Dorsolateral prefrontal cortex (tissue), 122 donors: ENCODE measurements at places on chromosomes 4 and X. TPM values are rescaled to one million over a fixed set of nuclear protein-coding genes. Genes with fewer than 3 reads are reported as not detected.

- no peak for DNase-seq
Observed at GRCh38 chr4:9781343-9782135, at the start of gene DRD5. Gene DRD5 (plus strand): TSS chr4:9781634. CDS start chr4:9782030, 396 bp downstream.

DNA sequence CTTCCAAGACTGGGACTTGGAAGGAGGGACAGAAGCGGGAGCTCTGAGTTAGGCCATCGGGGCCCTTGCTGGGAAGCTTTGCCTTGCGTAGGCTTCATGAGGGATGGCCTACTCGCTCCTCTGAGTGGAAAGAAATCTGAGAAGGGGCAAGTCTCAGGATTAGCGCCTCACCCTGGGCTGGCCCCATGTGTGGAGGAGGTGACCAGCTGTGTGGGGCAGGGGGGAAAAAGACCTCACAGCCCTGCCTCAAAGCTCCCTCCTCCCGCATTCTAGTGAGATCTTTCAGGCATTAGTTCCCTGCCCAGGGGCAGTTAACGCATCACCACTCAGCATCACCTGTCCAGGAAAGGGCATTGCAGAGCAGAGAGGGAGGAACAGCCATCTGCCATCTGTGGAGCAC lies 156.1 kb downstream of the ENPP6 start:
- no peak for DNase-seq

GRCh38 chr4:124459941-124460310 lies 252.6 kb downstream of the ANKRD50 start:
- DNase-seq = no peak

DNA sequence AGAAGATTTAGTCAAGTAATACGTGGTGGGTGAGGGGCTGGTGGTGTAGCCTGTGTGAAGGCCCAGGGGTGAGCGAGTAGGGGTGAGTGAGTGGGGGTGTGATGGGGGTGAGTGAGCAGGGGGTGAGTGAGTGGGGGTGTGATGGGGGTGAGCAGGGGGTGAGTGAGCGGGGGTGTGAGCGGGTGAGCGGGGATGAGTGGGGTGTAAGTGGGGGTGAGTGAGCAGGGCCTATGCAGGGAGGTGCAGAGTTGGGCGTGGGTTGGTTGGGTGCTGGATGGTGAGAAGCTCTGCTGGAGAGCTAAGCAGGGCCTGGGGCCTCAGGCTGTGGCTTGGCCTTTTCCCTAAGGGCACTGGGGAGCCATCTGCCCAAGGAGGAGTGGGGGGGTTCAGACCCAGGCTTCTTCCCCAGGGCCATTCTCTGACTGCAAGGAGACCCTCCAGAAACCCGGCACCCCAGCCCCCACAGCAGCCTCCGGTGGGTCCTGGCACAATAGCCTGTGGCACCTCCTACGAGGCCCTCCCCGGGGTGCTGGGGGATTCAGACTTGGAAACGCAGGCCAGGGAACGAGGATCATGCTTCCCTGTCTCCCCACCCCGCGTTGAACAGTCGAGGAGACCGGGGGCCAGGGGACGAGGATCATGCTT lies 30.4 kb downstream of the SH3TC1 start:
- no peak for DNase-seq

DNA sequence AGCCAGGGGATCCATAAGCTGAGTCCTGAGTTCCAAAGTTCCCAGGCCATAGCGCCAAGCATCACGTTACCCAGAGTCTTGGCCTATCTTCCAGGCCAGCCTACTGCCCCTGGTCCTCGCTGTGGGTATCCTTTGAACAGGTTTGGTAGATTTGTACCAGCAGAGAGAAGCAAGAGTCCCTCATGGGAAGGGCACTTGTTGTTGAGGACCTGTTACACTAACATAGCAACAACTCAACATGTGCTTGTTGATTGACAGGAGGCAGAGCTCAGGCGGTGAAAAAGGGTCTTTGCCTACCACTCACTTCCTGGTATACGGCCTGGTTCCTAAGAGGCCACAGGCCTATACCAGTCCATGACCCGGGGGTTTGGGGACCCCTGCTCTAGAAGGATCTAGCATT lies 138.4 kb downstream of the RASL11B start:
- DNase-seq = no peak

DNA sequence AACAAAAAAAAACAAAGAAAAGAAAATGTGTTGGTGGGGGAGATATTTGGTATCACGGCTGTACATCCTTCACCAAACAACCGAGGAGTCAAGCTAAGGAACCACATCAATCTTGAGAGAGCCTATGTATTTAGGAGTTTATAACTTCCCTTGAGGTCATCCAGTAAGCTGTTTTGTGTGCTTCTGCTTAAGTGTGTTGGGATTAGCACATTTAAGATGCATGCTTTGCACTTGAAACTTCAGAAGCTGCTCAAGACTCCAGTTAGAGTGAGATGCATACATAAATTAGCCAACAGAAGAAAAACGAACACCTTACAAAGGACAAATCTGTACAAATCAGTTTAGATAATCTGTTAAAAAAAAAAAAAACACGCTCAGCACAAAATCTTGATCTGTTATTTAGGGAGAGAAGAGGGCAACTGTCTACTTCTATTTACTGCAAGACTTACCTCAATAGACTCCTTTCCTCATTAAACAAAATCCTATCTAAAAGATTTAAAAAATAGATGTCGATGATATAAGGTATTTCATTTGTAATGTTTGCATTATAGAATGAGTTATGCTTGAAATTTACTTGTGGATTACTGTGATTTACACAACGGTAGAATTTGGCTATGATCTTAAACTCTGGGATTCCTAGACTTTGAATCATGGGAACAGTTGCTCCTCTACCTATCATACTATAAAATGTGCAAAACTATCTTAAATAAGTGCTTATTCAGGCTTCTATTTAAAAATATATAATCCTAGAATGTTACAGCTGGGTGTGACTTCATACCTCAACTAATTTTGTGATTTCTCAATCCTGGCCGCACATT lies 53.8 kb upstream of the NAP1L5 start:
- no peak for DNase-seq

GRCh38 chrX:17081968-17082367 lies 135.5 kb downstream of the REPS2 start:
- DNase-seq = no peak

GRCh38 chrX:40243755-40244515 lies 146.2 kb upstream of the BCOR start:
- no peak for DNase-seq

DNA sequence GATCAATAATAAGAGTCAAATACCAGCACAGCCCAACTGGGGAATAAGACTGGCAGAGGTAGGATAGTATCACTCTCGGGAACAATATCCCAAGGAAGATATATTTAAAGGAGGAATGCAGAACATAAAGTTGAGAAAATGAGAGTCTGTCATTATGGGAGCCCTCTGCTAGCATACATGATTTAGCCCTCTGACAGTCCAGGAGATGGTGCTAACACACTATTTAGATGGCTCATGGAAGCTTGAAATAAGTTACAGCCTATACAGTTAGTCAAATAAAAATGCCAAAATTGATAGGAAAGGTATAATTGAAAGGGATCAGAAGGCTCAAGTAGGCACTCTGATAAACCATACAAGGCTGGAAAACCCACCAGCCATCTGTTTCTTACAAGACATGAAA lies 201.0 kb upstream of the NEIL3 start:
- no peak for DNase-seq

DNA sequence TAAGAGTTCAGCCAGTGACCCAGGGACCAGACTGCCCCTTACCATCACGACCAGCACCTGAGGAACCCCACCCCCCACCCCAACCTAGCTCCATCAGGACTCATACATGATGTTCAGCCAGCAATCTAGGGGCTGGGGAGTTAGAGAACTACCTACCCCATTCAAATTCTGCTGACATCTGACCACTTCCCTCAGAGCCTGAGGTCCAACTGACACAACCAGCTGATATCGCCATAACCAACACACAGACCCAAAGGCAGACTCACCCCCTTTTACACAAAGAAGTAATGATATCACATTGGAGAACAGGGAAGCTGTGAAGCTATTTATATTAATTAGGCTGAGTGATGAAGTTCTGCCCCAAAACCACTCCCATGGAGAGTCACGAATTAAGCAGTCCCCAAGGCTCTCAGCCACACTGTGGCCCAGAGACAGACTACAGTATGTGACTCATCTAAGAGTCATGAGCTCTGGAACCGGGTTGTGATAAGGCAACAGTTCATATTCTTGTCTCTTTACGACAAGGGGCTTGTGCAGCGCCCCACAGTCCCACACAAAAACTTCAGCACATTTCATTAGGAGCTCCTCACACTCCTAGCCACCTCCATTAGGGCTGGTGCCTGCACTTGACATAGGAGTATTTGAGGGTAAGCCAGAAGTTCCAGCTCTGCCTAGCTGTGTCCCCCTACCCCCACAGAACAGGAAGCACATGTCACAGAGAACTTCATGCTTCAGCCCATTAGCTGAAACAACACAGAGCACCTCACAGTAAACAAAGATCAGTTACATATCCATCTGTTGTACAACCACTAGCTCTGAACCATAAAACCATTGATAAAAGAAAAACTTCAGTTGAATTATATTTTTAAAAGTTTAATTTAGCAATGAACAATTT lies 184.7 kb upstream of the ZCCHC13 start:
- no peak for DNase-seq

- no peak for DNase-seq
Observed at GRCh38 chr4:7524843-7525242, 90.1 kb upstream of the PSAPL1 start.

Gene SPRY1
- total RNA-seq = 9.8 TPM

Gene ATP1B4
- not detected for total RNA-seq
